CD8-positive, alpha-beta memory T cell (primary cell): ENCODE measurements at places on chromosomes 5 and 9.

GRCh38 chr5:66538531-66538930 is 57.7 kb upstream of the MAST4 start:
- no peak for DNase-seq

DNA sequence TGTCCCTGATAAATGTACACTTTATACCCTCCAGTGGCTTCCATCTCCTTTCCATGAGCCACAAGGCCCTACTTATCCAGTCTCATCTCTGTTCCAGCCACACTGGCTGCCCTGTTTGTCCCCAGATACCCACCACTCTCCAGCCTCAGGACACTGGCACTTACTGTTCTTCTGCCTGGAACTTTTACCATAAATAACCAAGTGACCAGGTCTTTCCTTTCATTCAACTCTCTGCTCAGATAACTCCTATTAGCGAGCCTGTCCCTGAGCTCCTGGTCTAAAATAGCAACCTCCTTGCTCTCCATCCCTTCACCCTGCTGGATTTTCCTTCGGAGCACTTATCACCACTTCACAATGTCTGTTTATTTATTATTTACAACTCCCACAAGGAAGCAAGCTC is 16.6 kb upstream of the ENC1 start:
- DNase-seq, result no peak

- no peak for DNase-seq
These were observed 12.7 kb upstream of the SLC2A6 start for GRCh38 chr9:133491656-133491925.

- no peak for DNase-seq
These were observed 23.7 kb downstream of the PIP5K1B start for GRCh38 chr9:68728731-68729130.

DNA sequence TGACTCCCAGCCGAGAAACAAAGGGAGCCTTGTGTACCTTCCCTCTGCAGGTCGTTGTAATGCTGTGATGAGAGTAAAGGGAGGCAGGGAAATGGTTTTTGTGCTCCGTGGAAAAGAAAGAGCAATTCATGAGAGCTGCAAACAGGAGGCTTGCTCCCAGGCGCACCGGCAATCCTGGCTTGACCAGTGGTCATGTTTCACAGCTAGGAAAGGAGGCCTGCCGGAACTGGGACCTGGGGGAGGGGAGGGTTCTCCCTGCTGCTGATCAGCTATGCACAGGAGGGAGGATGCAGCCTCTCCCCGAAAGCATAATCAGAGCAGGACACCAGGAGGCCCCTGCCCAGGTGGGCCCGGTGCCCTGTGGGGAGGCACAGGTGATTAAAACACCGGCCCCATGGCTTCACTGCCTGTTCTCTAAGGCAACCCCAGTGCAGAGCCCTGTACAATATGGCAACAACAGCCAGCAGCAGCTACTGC is 131.3 kb downstream of the ZDHHC21 start:
- no peak for DNase-seq

- DNase-seq, result no peak
These were observed 126.6 kb upstream of the IL12B start for GRCh38 chr5:159456722-159457465.

DNA sequence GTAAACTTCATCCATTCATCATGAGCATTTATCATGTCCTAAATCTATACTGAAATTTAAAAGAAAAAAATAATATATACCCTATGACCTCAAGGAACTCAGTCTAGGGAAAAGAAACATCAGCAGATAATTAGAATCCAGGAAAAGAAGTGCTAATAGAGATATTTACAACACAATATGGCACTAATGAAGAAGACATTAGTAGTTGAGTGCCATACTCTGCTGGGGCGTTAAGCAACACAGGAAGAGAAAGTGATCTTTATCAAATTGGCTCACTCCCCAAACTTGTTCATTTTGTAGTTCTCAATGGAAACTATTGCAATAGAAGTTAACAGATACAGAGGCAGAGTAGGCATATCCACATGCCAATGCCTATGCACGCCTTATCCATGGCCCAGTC is 27.5 kb downstream of the GABRA6 start:
- no peak for DNase-seq

DNA sequence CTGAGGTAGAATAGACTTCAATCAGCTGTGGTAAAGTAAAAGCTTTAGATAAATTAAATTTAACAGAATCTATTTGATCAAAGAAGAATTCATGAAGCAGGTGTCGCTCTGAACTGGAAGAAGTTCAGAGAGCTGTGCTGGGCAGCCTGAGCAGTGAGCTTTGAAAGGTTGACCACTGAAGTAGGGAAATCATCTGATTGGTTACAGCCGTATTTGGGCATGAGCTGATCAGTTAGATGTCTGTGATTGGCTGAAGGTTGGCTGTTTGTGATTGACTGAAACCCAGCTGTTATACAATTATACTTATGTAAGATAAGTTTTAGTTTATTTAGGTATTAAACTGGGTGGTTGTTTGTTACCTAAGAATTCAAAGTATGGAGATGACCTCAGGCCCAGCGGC is 1174.6 kb downstream of the CDH9 start:
- no peak for DNase-seq

- no peak for DNase-seq
These were observed 118.1 kb upstream of the SMIM23 start for GRCh38 chr5:171667341-171668096.

GRCh38 chr9:99253134-99253533 is 31.1 kb downstream of the SEC61B start:
- DNase-seq, result no peak

- DNase-seq, result no peak
These were observed 94.2 kb upstream of the COL5A1 start for GRCh38 chr9:134547161-134548100.

DNA sequence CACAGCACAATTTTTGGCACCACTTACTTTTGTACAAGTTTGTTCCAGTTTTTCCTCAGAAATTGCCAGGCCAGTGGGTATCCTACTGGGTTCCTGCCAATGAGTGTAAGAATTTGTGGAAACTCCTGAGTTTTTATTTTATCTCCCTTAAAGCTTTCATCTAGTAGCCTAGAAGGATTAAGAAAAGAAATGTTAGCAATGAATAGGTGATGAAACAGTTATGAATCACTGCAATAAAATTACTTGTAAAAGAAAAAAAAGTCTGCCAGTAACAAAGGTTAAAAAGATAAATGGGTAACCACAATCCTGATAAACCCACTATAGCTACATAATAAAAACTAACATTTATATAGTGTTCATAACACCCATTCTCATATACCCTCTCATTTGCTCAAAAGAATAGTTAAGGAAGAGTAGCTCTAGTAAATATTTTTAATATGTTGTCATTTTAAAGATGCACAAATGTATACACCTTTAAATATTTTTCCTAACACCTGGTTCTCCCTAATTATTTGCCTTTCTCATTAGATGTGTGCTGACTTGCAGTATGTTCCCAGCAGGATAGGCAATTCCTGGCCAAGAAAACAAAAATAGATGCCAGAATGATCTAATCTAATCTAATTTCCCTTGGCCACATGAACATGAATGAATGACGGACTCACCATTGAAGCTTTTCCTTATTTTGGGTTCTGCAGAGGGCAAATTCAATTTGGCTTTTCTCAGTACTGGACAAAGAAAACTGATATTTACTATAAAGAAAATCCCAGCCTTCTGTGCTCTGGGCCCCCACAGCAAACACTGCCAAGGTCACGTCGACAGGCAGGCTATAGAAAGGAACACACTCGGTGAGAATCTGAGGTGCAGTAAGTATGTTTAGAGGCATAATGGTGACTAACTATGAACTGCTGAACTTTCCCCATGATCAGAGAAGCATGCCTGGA is 26.4 kb downstream of the ERAP1 start:
- DNase-seq, result no peak

- DNase-seq, result no peak
These were observed 11.3 kb upstream of the LOX start for GRCh38 chr5:122089096-122090013.

DNA sequence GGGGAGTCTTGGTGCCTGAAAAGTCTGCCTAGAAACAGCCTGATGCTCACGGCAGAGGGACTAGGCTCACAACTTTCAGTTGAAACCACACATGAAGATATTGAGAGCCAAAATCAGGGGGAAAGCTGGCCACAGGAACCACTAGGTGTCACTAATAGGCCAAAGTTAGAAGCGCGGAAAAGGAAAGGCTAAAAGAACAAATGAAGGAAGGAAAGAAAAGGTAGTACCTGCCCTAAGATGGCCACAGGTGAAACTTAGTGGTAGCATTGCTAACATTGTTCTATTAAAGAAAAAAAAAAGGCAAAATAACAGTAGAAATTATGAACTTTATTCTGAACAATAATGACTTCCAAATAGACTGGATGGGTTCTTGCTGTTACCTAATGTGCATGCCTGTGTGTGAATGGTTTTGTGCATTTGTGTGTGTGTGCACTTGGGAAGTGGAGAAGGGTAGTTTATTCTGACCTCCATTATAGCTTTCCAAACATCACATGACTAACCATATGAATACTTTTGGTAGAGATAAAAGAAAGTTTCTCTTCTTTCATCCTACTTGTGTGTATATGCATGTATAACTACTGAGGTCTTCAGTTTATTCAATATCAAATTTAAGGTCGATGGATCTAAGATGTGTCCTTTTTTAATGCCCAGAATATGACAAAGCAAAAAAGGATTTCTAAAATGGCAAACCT is 2.1 kb upstream of the RFESD start:
- DNase-seq, result peak; percentile 21

DNA sequence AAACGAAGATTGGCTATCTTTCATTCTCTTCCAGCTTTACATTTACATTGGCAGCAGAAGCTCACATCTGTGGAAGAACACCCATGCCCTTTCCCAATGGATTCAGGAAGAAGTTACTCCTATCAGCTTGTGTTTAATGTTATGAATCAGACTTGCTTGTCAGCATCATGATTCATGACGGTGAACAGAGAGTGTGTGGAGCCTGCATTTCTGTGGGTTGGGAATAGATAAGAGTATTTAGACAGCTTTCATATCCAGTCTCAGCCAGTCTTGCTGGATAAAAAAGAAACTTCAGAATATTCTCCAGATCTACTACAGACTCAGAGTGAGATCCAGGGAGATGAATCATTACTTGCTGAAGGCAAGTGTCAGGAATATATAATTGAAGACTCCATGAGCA is 812.9 kb upstream of the ZNF608 start:
- DNase-seq, result no peak

DNA sequence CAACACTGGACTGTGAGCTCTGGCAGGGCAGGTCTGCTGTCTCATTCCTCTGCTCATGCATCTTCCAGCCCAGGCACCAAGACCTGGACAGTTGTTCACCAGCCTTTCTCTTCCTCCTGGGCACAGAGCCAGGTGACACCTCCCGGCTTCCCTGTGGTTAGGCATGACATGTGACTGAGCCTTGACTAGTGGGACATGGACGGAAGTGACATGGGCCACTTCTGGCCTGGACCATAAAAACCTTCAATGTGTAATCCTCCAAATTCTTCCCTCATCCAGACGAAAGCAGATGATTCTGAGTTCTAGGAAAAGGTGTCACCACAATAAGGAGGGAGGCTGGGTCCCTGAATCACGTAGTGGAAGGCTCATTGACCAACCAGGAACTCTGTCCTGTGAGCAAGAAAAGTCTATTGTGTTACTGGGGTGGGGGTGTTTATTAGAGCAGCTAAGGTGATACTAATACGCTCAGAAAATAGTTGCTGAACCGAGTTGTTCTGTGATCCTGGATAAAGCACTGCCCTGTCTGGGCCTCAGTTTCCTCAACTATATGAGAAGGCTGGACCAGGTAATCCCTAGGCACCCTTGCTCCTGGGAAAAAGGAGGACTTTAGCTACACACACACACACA is 26.6 kb upstream of the CRB2 start:
- no peak for DNase-seq

DNA sequence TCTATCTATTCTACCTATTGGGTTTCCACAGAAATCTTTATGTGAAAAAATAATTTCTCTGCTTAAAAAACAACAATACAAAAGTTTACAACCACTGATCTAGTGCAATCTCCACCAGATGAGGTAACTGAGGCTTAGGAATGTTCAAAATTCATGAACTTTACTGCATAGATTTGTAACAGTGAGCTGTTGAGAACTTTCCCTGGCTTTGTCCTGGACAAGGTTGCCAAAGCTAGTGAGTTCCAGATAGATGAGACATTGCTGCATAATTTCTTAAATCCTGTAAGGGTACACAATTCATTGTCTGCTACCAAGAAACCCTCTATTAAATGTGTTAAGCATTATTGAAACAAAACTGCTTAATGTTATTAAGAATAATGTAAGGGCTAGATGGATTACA is 102.7 kb downstream of the OSMR start:
- no peak for DNase-seq

DNA sequence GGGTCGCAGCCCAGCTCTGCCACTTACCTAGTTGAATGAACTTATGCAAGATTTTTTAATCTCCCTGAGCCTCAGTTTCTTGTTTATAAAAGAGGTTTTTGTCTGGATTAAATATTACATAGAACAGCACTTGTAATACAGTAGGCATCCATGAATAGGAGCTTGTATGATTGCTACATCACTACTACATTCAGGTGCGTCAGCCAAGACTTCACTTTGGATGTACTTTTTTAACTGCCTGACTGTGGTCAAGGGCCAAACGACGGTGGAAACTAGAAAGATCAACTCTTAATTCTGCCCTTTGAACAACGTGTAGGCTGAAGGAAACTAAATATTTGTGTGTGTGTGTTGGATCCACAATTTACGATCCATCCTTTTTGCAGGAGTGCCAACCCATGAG is 172.8 kb downstream of the RFK start:
- no peak for DNase-seq

DNA sequence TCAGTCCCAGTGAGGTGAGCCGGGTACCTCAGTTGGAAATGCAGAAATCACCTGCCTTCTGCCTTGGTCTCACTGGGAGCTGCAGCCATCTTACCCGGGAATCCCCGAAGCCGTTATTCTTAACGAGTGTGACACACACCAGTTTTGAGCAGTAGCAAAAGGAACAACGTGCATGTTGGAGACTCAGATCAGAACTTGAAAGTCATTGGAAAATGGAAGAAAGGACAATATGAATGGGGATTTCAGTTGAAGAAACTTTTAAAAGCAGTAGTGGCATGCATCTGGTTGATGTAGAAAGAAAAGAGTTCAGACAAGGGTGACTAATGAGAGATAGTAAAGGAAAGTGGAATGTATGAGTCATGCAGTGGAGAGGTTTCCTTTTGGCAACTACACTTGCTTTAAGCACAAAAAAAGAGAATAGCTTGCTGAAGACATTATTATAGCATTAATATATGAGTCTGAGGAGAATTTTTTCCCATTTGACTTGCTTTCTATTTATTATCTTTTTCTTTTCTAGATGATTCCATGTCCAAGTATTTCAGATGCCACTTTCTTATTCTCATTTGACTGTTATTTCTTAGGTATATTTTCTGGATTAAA is 44.4 kb upstream of the ANKDD1B start:
- no peak for DNase-seq

DNA sequence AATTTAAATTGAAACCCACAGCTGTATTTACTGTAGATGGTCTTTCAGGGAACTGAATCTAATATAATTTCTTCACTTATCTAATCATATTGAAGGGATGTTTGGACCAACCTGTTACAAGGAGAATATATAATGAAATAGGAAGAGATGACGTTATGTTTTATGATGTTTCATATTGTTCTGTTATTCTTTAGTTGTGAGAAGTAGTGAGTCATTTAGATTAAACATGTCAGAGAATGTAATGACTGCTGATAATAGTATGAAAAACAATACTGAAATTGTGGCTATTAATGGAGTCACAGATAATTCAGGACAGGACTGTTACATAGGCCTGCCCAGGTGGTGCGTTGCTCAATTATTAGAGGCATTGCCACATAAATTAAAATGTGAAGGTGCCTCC is 1993.4 kb downstream of the EFNA5 start:
- no peak for DNase-seq
